Activated T-cell treated with anti-CD3 and anti-CD28 coated beads for 24 hours (primary cell): ENCODE measurements at places on chromosomes 4 and X.

DNA sequence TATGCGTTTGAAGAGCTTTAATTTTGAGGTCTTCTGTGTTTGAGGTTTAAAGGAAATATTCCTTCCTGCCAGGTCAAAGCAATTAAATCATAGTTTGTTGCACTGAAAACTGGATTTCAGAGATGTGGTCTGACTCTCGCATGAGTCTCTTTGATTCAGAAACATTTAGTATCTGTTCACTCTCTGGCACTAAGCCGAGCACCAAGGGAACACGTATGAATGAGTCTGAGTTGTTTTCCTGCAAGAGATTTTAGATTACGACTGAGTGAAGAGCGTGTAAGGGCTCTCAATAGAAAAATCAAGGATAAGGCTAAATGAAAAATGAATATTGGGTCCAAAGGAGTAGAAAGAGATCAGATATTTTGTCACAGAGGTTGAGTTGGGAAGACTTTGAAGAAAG lies 875.4 kb upstream of the PRKX start:
- no peak for DNase-seq

- no peak for DNase-seq
These were observed 269.8 kb downstream of the COL25A1 start for GRCh38 chr4:109032671-109033070.

DNA sequence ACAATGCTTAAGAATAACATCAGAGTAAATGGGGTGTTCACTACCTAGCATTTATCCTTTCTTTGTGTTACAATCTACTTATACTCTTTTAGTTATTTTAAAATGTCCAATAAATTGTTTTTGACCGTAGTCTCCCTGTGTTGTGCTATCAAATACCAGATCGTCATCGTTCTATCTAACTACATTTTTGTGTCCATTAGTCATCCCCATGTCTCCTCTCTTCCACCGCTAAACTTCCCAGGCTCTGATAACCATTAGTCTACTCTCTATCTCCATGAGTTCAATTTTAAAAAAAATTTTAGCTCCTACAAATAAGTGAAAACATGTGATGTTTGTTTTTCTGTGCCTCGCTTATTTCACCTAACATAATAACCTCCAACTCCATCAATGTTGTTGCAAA lies 381.9 kb downstream of the PRDM5 start:
- no peak for DNase-seq

DNA sequence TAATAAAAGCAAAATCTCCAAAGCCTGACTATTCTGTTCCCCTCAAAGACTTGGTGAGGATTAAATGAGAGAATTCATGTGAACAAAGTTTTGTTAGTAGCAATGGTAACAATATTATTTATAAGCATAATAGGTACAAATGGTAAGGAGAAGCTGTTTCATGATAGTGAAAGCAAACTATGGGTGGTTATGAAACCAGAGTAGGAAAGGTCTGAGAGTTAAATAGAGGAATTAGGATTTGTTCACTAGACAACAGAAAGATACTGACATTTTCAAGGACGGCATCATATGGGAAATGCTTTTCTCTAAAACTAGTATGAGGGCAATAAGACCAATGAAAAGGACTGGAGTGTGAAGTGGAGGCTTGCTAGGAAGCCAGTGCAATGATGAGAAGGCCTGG lies 128.6 kb upstream of the FTHL17 start:
- no peak for DNase-seq

GRCh38 chr4:150206265-150206664 lies 128.0 kb downstream of the DCLK2 start:
- no peak for DNase-seq

- DNase-seq = no peak
These were observed 6.1 kb upstream of the SEC24D start for GRCh38 chr4:118842055-118842454.

GRCh38 chrX:18607966-18608365 lies 63.9 kb downstream of the RS1 start:
- no peak for DNase-seq

DNA sequence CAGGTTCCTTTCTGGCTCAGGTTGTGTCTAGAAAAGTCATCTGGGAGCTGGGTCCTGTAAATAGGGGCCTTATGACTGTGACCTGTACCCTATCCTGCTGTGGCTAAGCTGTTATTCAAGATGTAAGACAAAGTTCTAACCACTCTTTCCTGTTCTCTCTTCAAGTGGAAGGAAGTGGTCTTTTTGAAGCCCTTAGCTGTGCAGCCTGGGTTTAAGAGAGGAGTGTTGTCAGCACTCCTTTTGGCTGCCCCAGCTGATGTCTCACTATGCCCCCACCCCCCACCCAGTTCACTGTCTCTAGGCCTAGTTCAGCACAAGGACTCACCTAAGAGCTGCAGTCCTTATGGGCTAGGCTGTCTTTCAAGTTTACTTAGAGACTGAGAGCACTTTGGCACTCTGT lies 1069.5 kb downstream of the FAM133A start:
- no peak for DNase-seq

DNA sequence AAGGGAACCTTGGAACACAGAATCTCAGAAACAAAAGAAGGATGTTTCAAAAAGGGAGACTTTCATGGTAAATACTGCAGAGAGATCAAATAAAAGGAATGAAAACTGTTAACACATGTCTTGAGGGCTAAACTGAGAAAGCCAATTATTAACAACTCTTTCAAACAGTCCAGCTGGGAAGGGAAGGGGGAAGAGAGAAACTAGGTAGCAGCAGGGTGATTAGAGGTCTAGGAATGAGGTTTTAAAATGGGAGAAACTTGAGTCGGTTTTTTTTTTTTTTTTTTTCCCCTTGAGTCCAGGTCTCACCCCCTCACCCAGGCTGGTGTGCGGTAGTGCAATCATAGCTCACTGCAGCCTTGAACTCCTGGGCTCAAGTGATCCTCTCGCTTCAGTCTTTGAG lies 4.3 kb downstream of the BCLAF3 start:
- no peak for DNase-seq

DNA sequence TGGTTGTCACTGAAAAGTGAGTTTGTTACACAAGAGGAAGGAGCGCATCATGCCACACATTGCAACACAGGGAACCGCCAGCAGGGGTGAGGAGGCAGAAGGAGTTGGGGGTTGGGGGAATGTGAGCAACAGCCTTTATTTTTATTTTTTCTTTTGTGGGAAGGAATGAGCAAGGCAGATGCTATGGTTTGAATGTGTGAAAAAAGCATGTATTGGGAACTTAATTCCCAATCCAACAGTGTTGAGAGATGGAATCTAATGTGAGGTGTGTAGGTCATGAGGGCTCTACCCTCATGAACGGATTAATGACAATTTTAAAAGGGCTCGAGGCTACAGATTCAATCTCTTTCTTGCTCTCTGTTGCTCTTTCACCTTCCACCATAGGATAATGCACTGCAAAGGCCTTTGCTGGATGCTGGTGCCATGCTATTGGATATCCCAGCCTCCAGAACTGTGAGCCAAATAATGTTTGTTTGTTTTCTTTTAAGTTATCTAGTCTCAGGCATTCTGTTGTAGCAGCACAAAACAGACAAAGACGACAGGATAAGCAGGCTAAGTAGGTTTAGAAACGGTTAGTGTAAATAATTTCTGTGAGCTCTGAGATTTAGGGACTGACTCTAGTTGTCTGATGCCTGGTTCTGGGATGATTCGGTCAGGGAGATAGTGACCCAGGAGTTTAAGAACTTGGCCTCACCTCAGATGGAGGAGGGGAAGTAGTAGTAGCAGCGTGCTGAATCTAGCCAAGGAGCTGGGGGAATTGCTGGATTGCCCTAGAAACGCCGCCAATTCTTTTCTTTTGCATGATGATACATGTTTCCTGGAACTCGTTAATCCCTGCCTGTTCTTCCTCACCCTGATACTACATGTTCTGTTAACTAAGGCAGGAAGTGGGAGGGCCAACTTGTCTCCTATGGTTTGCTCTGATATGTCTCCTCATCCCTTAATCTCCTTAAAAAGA lies 156.6 kb upstream of the CTSO start:
- DNase-seq = no peak

DNA sequence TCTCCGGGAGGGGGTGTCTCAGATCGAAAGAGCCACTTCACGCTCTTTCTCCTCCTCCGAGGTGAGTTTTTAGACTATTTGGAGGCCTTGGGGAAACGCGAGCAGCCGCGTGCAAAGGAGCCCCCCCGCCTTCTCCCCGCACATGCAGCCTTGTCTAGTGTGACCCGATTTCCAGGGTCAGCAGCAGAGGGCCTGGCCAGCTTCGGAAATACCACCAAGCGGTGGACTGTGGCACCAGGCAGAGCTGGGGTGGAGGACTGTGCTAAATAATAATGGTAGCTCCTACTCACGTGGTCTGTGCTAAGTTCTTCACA lies 79.3 kb upstream of the BCOR start:
- no peak for DNase-seq

DNA sequence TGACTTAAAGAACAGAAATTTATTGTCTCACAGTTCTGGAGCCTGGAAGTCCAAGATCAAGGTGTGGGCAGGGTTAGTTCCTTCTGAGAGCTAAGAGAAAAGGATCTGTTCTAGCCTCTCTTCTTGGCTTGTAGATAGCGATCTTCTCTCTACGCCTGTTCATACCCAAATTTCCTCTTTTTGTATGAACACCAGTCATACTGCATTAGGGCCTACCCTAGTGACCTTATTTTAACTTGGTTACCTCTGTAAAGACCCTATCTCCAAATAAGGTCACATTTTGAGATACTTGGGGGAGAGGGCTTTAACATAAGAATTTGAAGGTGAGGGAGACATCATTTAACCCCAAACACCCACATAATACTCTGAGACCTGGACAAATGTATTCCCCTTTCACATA lies 55.6 kb upstream of the SPP1 start:
- no peak for DNase-seq

GRCh38 chr4:107666134-107666533 lies 53.9 kb downstream of the PAPSS1 start:
- DNase-seq = no peak

DNA sequence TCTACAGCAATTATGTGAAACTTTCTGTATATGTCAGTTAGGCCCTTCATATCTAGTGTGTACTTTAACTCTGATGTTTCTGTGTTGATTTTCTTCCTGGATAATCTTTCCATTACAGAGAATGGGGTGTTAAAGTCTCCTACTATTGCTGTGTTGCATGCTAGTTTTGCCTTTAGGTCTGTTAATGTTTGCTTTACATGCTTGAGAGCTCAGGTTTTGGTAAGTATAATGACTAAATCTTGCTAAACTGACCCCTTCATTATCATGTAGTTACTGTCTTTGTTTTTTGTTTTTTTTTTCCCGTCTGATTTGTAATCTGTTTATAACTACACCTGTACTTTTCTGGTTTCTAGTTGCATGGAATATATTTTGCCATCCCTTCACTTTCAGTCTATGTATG lies 63.6 kb upstream of the UGT2B15 start:
- DNase-seq = no peak

GRCh38 chr4:10077483-10078335 lies 38.9 kb downstream of the WDR1 start:
- DNase-seq = no peak

DNA sequence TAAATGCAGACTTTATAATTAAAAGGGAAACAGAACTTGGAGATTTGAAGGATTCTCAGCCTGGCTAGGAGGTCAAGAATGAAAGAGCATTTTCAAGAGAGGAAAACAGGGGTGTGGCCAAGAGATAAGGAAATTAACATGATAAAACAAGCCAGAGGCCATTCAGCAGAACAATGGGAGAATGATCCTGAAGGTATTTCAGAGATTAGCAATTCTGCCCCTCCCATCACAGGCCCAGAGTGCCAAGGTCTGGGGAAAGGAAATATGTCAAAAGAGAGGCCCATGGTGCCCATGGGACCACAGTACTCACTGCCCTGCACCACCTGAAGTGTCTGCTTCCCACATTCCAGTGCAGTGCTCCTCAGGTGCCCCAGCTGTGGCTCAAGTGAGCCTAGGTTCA lies 188.5 kb upstream of the STS start:
- DNase-seq = no peak

GRCh38 chrX:117196481-117196880 lies 733.7 kb upstream of the CT83 start:
- DNase-seq = no peak

- no peak for DNase-seq
These were observed 51.6 kb upstream of the NEUROG2 start for GRCh38 chr4:112567536-112567935.

- no peak for DNase-seq
These were observed 123.8 kb upstream of the CXCL13 start for GRCh38 chr4:77481856-77482255.

GRCh38 chrX:13029887-13030771 lies 14.3 kb downstream of the FAM9C start:
- DNase-seq = no peak

- no peak for DNase-seq
These were observed 329.0 kb downstream of the STIM2 start for GRCh38 chr4:27189683-27190082.

- no peak for DNase-seq
These were observed 602.9 kb upstream of the HTR2C start for GRCh38 chrX:113980953-113981352.

DNA sequence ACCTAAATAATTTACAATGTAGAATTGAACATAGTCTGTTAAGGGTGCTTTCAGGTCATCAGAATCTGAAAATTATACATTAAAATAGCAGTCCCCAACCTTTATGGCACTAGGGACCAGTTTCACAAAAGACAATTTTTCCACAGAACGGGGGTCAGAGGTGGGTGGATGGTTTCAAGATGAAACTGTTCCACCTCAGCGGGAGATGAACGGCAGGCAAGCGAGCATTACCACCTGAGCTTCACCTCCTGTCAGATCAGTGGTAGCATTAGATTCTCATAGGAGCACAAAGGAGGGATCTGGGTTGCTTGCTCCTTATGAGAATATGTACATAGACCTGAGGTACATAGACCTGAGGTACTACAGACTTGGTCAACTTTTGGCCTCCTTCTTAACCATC lies 29.0 kb downstream of the LRBA start:
- DNase-seq = peak; percentile 23

DNA sequence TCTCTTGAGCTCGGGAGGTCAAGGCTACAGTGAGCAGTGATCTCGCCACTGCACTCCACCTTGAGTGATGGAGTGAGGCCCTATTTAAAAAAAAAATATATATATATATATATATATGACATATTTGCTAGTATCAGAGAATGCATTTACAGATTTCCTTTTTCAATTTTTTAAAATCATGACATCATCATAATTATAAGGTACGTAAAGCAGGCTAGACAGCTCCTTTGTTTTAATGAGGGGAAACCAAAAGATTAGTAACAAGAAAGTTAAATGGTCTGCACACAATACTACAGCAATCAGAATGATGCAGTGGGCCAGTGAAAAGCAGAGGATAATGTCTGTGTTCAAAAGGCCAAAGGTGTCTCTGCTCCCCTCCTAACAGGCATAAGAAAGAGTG lies 43.0 kb downstream of the LAS1L start:
- DNase-seq = no peak

GRCh38 chr4:111905511-111905910 lies 239.7 kb upstream of the FAM241A start:
- DNase-seq = no peak

GRCh38 chr4:1983053-1983845 lies 25.5 kb downstream of the NELFA start:
- DNase-seq = no peak

DNA sequence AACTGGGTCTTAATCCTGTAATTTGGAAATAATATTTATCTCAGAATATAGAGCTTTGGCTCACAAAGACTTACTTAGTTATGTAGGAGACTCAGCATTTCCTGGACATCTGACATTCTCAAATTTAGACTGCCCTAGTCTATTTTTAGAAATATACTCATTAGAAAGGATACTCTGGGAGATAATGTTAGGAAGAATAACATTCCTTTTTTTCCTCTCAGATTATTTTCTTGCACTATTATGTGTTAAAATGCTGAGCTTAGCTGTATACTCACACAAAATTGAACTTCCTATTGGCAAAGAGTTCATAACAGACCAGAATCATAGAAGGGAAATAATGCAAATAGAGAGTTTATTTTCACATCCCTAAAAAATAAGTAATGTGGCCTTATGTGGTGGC lies 1424.9 kb upstream of the PCDH7 start:
- no peak for DNase-seq
